ENCODE measurements at places on chromosomes 6 and 20.

GRCh38 chr20:48384147-48384818, 443.5 kb downstream of the PREX1 start:
- DNase-seq: no peak

- DNase-seq: peak; percentile 35
Observed at GRCh38 chr6:26520237-26520849, 17.8 kb upstream of the HMGN4 start.

DNA sequence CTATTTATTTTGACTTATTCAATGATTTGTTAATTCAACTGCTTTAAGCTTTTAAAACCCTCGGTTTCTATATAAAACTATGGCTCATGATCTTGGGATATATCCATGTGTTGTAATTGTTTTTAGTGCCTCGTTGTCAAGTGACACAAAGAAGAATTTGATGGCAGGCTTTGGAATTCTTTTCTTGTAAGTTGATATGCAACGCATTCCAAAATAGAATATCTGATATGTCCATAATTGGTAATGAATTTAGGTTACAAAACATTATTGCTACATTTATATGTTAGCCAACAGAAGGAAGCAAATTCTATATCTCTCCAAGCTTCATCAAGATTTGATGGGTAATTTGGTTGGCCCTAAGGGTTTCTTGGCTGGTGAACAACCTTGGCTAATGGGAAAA, 220.4 kb upstream of the RIMS1 start:
- no peak for DNase-seq

DNA sequence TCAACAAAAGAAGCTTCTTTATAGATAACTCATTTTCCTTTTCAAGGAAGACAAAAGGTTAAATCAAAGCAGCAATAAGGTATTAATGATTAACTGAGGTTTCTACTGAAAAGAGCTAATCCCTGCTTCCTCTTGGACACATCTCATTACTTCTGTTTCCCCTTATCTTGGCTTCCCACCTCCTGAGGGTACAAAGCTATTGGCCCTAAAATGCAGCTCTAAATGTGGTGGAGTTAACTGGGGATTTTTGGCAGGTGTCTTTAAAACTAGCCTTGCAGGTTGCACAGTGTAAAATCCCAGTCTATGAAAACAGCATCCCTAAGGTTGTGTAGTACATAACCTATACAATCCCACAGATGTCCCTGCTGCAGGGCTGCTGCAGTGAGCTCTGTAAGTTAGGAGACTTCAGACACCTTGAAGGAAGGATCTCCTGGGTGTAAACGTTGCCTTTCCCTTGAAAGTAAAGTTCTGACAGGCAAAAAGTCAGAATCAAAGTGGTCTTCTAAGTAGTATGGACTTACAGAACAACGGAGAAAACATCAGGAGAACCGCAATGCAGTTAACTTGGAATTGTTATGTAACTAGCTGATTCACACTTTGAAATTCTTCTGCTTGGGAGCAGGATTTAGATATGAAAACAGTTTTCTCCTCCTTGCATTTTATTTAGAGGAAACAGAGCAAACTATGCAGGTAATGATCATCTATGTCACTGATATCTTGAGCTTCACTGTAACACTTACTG, 71.7 kb upstream of the TRAF3IP2 start:
- no peak for DNase-seq

DNA sequence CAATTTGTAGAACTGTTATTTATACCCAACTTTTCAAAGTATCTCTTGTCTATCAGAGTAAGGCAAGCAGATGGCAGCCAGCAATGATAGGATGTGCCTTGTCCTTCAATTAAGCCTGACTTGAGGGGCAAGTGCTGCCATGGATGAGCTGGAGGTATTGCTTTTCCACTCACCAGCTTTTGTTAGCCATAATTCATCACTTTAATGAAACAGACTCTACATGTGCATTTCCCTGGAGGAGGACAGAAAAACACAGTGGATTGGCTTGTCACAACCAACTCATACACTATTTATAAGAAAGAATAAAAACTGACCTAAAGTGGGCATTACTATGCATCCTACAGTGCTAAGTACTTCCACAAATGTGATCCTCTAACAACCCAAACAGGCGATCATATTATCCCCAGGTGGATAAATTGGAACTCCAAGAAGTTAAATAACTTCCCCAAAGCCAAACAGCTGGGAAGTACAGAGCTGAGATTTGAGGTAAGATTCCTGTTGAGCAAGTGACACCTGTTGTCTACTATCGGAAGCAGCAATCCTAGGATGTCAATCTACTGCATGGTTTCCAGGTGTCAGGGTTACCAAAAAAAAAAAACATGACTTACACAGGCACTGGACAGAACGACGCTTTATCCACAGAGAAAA, 73.9 kb upstream of the NRSN1 start:
- DNase-seq: no peak

DNA sequence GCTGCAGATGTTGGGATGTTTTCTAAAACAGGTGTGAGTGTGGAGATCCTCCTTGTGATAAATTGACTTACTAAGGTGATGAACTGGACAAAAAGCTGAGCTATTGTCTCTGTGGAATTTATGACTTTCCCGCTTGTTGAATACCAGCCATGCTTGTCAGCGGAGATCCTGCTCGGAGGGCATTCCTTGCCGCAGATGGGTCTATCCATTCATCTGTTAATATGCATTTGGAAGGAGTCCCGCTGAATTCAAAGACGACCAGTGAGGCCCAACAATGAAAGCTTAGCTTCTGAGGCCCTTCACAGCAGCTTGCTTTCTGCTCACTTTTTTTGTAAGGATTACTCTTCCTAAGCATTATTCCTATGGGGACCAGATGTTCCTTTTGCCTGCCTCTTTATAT, 124.9 kb downstream of the TIAM2 start:
- DNase-seq: no peak

DNA sequence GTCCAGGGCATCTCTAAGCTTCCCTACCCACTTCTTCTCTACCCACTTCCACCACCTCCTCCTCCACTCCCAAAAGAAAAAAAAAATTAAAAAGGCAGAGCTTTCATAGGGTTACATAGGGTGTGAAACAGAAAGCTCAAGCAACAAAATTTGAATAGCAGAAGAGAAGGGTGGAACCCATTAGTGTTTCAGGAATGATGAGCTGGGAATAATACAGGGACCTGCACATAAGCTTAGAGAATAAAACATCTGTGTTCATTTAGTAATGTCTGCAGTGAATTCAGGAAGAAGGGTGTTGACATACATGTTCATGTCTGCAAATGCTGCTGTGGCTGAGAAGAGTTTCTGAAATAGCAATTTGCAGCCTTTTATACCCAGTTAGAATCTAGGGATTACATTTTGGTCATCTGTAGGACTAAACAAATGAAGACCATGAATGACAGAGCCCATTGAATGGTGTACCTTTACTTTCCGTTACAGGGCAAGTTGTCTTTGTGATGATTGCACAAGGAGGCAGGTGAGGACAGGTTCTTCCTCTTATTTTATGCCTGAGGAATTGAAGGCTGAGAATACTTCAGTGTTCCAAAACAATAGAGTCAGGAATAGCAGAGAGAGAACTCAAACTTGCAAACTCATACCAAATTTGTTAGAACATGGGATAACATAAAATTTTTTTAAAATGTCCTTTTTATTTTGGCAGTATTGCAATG, 975.1 kb downstream of the TFAP2A start:
- DNase-seq: no peak

GRCh38 chr20:4896971-4897497, 104.3 kb downstream of the SLC23A2 start:
- no peak for DNase-seq

GRCh38 chr6:112466373-112467151, 119.4 kb downstream of the RFPL4B start:
- no peak for DNase-seq

GRCh38 chr6:153931431-153931830, 107.6 kb upstream of the OPRM1 start:
- no peak for DNase-seq

DNA sequence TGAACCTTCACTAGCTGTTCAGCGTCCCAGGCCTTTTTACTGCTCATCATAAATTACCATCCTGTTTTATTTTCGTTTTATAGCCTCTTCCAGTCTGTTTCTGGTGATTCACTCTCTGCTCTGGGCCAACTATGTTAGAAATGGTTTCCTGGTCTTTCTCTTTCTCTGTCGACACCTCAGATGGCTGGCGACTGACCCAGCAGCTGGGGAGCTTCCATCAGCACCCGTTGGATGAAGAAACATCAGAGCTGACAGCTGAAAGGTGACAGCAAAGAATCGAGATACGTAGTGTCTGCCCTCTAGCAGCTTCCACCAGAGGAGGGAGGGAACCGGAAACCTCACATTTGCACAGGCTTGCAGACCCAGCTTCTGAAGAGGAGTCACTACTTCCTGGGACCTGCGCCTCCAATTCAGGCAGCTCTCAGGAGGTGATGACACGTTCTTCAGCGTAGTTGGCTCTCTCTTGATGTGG, 82.9 kb upstream of the MLN start:
- no peak for DNase-seq

DNA sequence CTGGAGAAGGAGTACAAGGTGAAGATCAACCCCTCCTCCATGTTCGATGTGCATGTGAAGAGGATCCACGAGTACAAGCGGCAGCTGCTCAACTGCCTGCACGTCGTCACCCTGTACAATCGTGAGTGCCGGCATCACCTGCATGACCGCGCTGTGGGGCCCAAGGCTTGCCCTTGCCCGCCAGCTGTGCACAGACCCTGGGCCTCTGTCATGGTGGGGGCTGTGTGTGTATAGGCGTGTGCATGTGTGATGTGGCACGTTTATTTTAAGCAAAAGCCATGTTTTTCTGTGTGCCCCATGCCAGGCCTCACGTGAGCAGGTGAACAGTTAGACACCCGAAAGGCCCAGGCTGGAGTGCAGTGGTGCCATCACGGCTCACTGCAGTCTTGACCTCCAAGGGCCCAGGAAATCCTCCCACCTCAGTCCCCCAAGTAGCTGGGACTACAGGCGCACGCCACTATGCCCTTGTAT, 36.3 kb downstream of the PYGB start:
- DNase-seq: no peak

GRCh38 chr6:56683882-56684281, 41.2 kb upstream of the DST start:
- DNase-seq: peak; percentile 50

DNA sequence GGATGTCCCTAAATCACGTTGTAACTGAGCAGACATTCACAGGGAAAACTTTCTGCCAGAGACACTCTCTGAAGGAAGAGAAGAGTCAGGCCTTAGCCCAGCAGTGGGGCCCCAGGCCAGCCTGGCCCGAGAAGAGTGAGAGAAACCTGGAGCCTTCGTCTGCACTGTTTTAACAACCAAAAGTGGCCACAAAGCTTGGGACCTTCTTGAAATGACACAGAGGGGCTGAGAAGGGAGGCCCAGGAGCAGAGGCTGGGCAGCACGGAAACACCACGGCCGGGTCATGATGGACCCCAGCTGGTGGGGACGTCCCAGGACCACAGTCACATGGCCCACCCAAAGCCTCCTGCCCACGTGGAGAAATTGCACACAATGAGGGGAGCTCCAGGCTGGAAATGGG, 126.8 kb upstream of the THBS2 start:
- no peak for DNase-seq

DNA sequence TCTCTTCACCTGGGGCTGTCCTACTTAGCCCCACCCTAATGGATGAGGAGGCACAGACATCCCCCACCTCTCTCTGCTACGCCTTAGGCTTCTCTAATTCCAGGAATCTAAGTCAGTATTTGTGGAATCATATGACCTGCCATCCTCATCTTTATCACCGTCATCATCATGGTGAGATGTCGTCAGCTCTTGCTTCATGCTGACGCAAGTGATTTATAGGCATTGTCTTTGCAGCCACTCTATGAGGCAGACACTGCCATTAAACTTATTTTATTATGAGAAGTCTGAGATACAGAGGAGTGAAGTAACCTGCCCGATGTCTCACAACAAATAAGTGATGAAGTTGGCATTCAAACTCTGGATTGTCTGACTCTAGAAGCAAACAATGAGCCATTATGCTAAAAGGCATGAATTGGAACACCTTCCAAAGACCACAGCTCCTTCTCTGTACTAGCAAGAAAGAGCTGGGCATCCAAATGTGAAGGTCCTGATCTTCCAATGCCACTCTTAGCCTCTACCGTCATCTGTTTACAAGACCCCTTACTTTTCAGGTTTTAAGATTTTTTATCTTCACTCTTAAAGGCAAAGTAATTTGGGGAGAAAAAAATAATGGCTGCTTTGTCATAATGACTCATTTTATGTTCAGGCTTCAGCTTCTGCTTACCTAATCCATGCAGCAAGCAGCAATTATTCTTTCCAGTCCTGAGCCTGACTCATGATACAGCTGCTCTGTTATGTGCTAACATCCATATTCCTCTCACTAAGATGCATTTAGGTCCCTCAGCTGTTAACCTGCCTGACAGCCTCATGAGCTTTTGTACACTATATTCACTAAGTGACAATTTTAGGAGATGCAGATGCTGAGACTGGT, 113.7 kb upstream of the BCLAF1 start:
- DNase-seq: peak; percentile 88

DNA sequence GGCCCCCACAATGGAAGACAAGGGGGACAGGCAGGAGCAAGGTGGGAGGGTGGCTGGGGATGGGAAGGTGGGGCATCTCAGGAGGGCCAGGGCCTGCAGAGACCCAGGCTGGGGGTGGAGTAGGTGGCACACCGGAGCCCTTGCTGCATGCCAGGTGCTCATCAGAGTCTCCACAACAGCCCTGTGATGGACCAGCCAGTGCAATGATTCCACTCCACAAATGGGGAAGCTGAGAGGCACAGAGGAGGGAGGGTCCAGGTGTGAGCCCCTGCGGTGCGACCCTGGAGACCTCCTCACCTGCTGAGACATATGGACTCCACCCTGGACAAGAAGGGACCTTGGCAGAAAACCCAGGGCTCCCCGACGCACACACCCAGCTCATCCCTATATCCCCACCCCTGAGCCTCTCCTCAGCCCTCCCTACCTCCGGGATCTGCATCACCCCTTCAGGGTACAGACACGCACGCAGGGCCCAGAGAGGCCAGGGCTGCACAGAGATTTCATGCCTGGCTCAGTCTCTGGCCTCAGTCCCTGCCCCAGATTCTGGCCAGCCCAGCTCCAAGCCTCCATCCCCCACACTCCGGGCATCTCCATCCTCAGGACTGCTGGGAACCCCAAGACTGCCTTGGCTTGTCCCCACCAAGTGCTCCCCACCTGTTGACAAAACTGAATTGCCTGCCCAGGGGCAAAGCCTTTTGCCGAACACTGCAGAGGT, 7.1 kb upstream of the GRM4 start:
- no peak for DNase-seq

- no peak for DNase-seq
Observed at GRCh38 chr6:47822856-47823554, 41.2 kb downstream of the OPN5 start.

GRCh38 chr6:145809785-145810184, 4.8 kb downstream of the FBXO30 start:
- DNase-seq: no peak

DNA sequence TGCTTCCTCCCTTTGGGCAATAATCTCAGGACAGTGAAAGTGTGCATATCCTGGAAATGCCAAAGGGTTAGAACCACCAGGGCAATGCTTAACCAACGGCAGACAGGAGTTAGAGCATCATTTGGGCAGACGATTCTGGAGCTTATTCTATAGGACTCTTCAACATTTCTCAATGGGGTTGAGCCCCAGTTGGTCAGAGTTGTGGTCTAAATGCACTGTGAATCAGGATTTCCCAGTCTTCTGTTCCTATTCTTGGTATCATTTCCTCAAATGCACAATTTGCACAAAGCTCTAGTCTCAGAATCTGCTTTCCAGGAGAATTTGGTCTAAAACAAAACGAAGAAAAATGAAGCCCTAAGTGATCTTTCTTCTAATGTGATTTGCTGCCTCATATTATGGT, 389.6 kb upstream of the JAG1 start:
- peak; percentile 85 for DNase-seq

GRCh38 chr20:38303908-38304379, at the start of gene BPI:
BPI (plus strand) TSS chr20:38304156; CDS start chr20:38304224, 68 bp downstream.
- DNase-seq: peak; percentile 89

All from inflammatory macrophage (primary cell).